Stimulated activated naive B cell treated with anti-CD40 and anti-IgM and Interleukin-4, amounts not matched to agents 10 μg/mL and 1 μg/mL and 100 μg/mL, for 72 hours (primary cell): ENCODE measurements at places on chromosomes 1 and 21.

DNA sequence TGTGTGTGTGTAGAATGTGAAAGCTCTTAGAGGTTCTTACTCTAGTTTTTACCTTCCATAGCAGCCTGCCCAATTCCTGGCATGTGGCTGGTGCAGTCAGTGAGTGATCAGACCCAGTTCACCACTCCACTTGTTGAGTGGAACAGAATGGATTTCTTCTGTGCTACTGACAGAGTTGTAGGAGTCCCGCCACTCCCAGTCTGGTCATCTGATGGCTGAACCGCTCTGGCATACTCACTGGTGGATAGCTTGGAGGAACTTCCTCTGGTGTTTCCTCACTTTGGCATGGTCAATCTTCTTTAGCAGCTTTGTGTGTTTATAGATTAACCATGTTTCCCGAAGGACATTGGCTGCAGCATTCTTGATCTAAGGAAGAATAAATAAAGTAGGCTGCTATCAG, 106.7 kb upstream of the ADAR start:
- DNase-seq, result no peak

DNA sequence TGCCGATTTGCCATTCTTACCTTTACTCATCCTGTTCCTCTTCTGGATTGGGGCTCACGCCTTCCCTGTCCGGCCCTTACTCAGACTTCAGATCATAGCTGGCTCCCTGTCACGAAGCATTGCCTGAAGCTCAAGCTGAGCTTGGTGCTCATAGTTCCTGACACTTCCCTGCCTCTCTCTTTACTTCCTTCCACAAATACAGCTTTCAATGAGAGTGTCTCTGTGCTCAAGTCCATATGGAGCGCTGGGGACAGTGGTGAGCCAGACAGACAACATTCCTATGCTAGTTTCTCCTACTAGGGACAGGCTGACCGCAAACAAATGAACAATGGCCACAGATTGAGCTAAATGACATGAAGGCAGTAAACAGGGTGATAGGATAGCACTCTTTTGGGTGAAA, 38.1 kb downstream of the HHAT start:
- DNase-seq, result no peak

DNA sequence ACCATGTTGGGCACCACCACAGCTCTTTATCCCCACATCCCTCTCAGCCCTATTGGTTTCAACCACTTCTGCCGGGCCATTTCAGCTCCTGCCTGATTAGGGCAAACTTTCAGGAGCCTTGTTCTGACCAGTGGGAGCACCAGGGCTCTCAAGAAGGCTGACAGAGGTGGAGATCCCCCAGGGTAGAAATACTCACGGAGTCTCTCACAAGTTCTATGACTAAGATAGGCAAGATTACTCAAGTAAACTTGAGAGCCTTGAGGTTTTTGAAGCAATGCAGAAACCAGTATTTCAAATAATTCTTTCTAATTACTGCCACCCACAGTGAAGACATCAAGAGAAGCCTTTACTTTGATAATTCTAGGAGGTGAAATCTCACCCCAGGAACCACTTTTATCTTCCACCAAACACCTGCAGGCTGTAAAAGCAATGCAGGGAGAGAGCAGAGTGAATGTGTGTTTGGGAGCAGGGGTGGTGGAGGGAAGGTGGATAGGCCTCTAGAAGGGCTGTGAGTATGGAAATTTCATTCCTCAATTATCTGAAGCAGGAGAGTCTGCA, 6.6 kb upstream of the PTCH2 start:
- no peak for DNase-seq

DNA sequence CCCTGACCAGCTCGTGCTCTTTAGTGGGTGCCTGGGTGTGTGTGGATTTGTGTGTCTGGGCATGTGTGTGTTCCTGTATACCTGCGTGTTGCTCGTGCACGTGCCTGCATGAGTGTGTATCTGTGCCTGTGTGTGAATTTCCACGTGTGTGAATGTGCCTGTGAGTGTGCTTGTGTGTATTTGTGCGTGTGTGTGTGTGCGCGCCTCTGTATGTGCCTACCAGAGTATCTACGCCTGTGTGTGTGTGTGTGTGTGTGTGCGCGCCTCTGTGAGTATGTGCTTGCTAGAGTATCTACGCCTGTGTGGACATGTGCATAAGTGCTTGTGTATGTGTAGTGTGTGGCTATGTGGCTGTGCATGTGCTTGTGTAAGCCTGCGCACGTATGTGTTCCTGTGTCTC, 691 bp upstream of the SELENBP1 start:
- no peak for DNase-seq

GRCh38 chr21:29827236-29827635, 112.6 kb downstream of the GRIK1 start:
- DNase-seq, result no peak

- DNase-seq, result no peak
Observed at GRCh38 chr1:66711420-66711819, 40.8 kb upstream of the DYNLT5 start.

GRCh38 chr1:76186554-76187170, 112.1 kb downstream of the ST6GALNAC3 start:
- DNase-seq, result no peak
